Bone marrow (tissue), 2 donors: ENCODE measurements at places on chromosomes 12 and 14.

- no peak for DNase-seq
Observed at GRCh38 chr14:64879635-64880220, at the start of gene SPTB. SPTB (minus strand) TSS chr14:64879907; CDS start chr14:64823094, 56,813 bp downstream.

GRCh38 chr14:23608454-23608853, 27.7 kb upstream of the DHRS2 start:
- DNase-seq: no peak

DNA sequence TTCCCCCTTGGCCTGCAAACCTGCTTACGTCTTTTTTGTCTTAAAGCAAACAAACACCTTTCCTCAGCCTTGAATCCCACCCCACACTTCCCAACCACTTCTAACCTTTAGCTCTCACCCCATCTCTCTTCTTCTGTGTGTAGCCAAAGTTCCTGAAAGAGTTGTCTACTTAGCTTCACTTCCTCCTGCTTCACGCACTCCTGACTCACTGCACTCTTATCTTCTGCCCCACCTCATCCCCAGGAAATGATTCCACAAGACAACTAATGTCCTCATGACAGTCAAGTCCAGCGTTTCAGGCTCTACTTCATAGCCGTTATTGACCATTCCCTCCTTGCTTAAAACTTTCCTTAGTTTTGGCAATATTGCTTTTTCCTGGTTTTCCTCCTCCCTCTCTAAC, 22.4 kb downstream of the EIF2B2 start:
- DNase-seq: no peak

GRCh38 chr12:93247313-93247991, 130.3 kb upstream of the NUDT4 start:
- no peak for DNase-seq

DNA sequence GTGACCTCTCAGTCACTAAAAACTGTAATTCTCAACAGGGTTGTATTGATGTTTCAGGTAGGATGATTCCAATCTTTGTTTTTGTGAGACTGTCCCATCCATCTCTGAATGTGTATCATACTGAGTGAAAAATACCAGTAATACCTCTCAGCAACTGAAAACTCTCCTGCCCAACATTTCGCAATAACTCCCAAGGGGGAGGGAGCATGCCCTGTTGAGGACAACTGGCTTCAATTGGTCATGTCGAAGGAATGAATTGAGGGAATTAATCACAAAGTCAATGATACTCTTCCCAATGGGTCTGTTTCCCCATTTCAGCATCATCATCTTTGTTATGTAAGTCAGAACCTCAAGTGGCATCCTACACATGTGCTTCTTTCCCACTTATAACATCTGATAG, 102.4 kb upstream of the E2F7 start:
- DNase-seq: no peak

DNA sequence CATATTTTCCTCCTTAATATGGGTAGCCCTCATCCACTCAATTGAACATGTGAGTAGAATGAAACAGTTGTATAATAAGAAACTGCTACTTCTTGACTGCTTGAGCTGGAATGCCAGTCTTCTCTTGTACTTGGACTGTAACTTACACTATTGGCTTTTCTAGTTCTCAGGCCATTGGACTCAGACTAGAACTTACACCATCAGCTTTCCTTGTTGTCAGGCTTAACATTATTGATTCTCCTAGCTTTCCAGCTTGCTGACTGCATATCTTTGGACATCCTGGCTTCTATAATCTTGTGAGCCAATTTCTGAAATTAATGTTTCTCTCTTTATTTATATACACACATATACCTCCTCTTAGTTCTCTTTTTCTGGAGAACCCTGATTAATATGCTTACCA, 24.8 kb downstream of the CCDC91 start:
- DNase-seq: no peak

GRCh38 chr12:66035288-66035966, 95.1 kb downstream of the LLPH start:
- peak; percentile 29 for DNase-seq

DNA sequence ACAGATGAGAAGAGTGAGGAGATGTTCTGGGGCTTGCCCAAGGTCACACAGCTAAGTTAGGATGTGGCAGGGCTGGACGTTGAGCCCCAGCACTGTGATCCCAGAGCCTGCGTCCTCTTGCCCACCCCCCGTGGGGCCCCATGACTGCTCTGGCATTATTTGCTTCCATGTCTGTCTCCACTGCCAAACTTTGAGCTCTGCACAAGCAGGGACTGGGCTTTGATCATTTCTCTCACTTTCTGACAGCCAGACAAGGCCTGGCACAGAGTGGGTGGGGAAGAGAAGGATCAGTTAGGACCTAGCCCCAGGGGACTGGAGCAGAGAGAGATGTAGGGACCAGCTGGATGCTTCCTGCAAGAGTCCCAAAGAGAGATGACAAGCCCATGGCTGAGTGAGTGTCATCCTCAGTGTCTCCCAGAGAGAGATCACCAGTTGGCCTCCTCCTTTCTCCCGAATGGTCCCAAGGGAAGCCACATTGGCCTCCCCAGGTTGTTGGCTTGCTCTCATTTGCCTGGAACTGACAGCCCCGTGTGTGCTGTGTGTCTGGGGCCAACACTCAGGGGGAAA, 126.7 kb upstream of the PWP1 start:
- no peak for DNase-seq

- no peak for DNase-seq
Observed at GRCh38 chr12:18819484-18819883, 81.6 kb downstream of the CAPZA3 start.

GRCh38 chr14:62745496-62745895, 299.8 kb downstream of the KCNH5 start:
- DNase-seq: no peak

DNA sequence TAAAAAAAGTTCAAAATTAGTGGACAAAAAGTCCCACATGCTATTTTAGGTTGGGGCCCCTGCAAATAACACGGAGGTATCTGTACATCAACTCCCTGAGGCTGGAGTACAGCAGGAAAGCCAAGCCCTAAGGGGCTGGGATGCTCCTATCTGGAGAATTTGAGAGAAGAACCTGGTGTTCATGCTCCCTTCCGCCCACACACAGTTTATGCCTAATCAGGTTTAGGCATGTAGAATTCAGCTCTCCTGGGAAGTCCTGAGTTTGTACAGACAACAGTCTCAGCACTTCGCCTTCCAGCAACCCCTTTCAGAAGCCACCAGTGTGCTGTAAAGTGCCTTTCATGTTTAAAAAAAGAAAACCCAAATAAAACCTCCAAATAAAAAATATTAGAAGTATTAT, 237.3 kb upstream of the GRIP1 start:
- no peak for DNase-seq

GRCh38 chr12:21690704-21691368, 33.2 kb upstream of the LDHB start:
- DNase-seq: no peak

- no peak for DNase-seq
Observed at GRCh38 chr12:94793191-94793595, 142.8 kb upstream of the TMCC3 start.

DNA sequence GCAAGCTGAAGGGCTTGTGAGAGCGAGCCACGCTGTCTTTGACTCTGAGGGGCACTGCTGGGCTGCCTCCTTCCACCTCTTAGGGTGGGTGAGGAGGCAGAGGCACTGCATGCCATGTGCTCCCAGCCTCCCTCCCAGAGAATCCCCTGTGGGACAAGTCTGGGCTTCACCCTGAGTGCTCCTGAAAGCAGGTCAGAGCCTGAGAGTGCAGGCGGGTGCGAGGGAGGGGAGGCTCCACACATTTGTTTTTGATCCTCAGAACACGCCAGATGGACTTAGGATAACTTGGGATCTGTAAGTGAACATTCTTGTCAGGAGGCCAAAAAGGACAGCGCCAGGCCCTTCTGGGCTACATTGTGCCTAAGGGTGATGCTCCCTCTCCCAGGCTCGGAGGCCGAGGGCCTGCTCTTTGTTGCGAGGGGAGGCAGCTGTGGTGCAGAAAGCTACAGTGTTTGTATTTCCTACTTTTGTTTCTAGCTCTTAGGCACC, 155.4 kb downstream of the TMX1 start:
- DNase-seq: no peak

DNA sequence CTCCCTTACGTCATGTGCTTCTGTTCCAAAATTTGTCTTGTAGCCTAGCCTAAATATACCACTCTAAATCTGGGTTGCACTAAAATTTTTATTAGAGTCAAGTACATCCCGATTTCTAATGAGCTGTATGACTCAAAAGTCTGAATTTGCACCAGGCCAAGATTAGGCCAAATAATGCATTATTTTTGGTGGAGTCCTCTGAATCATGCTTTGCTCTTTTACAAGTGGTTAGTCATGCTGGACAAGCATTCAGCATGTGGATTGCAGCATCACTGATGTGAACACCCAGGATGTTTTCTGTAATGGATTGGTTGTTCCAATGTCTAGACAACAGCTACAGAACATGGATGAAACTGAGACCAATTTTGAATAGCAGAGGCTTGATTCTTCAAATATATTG, 23.7 kb downstream of the HEBP1 start:
- DNase-seq: no peak

GRCh38 chr14:87491816-87492215, 501.2 kb downstream of the GALC start:
- DNase-seq: no peak

GRCh38 chr12:65792724-65793123, 31.6 kb upstream of the HMGA2 start:
- no peak for DNase-seq

GRCh38 chr14:104586832-104587620, 7.5 kb downstream of the C14orf180 start:
- no peak for DNase-seq

DNA sequence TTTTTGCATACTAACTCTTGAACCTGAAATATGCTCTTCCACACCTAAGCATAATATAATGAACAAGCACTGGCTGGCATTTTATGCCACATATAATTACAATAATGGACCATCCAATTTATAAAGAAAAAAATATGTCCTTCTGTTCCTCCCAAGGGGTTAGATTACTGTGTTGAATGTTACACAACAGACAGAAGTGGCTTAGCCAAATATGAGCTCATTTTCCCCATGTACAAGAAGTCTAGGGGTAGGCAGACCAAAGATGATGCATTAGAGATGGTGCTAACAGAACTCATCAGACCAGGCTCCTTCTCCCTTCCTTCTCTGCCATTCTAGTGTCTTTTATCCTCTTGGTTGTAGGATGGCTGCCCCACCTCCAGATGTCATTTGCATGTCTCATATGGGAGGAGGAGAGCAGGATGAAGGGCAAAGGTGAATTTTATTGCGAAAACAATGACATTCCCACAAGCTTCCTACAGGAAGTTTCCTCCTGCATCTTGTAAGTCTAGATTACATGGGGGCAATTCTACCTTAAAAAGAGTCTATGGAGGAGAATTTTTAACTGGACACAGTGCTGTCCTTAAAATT, 43.9 kb upstream of the SLC2A13 start:
- DNase-seq: no peak

DNA sequence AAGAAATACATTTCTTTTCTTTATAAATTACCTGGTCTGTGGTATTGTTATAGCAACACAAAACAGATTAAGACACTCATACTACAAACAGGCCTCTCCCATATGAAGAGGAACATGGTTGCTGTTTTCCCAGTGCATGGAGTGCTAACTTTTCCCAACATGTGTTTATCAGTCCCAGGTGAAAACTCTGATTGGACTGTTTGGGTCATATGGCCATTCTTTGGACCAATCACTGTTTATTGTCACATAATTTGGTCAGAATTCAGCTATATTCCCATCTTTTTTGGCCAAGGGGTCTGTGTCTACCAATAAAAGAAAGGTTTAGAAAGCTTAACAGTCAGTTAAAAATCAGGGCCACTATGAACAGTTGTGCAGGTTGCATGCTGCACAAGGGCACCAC, 35.4 kb upstream of the CCDC60 start:
- no peak for DNase-seq

DNA sequence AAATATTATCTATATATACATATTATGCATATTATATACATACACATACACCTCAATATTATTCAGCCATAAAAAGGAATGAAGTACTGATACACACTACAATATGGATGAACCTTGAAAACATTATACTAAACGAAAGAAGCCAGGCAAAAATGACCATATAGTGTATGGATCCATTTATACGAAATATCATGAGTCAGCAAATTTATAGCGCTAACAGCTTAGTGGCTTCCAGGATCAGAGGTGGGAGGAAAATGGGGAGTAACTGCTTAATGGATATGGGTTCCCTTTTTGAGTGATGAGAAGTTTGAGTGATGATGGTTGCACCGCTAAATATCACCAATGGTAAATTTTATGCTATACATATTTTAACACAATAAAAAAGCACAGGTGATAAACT, 32.7 kb downstream of the PTGER2 start:
- no peak for DNase-seq

- no peak for DNase-seq
Observed at GRCh38 chr14:68139431-68140075, 320.0 kb downstream of the RAD51B start.

GRCh38 chr12:107223821-107224220, 130.5 kb upstream of the CRY1 start:
- DNase-seq: no peak

DNA sequence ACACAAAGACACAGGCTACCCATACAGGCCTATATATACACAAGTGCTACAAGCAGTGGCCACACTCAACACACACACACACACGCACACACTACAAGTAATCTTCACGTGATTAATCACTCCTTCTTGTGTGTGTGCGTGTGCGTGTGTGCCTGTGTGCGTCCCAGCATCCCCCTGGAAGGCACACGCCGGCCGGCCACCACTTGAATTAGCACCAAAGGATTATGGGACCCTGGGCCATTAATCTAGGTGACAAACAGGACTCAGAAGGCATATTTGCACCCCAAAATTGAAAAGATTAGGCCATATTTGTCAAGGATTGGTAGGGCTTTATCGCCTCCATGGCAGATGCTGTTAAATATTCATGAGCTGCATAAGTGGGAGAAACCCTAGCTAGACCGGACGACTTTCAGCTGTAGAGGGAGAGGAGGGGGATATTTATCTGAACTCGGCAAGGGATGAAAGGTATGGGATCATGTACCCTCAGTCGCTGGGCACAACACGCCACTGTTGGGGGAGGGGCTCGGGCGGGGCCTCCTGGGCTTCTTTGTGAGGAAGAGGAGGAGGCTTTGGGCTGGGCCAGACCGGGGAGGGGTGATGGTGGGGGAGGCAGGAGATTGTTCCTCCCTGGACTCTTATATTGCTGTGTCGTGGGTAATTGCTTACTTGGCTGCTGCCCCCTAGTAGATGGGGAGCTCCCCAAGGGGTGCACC, 89.6 kb upstream of the LHX5 start:
- no peak for DNase-seq

DNA sequence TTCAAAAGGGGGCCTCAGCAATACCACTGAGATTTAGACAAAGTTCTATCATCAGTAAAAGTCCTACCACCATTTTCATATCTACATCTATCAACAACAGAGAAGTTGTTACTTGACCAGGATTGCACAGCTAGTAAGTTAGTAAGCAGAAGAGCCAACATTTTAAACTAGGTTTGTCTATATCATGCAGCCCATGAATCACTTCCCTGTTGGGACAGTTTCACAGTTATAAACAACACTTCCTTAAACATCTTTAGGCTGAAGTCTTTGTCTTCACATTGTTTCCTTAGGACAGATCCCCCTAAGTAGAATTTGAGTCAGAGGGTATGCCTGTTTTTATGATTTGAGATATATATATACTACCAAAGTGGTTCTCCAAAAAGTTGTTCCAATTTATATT, 68.5 kb downstream of the DAO start:
- peak; percentile 61 for DNase-seq

- DNase-seq: no peak
Observed at GRCh38 chr12:57993834-57994233, 52.5 kb downstream of the ATP23 start.

GRCh38 chr12:68118096-68118755, 41.3 kb downstream of the IFNG start:
- no peak for DNase-seq

GRCh38 chr14:72513965-72514659, 379.8 kb downstream of the DPF3 start:
- DNase-seq: no peak
